Dermis blood vessel endothelial cell (primary cell): ENCODE measurements at places on chromosomes 4 and X. TPM values are rescaled to one million over a fixed set of nuclear protein-coding genes. Genes with fewer than 3 reads are reported as not detected.

ODAM gene
- not detected in 2 replicates for total RNA-seq

FGF16 gene
- total RNA-seq, result 0.88 and 2.6 TPM in 2 replicates

PAGE5 gene
- not detected in 2 replicates for total RNA-seq

KIT gene
- 5.6 and 12.9 TPM in 2 replicates for total RNA-seq

PDLIM3 gene
- total RNA-seq, result 41.0 and 113 TPM in 2 replicates

KIAA1210 gene
- not detected in 2 replicates for total RNA-seq

POLR2B gene
- total RNA-seq, result 108 and 192 TPM in 2 replicates

UNC5C gene
- total RNA-seq, result under 0.01 and 0.23 TPM in 2 replicates

EGF gene
- under 0.01 and 1.0 TPM in 2 replicates for total RNA-seq

CCDC120 gene
- 0.85 and 1.4 TPM in 2 replicates for total RNA-seq

MBNL3 gene
- total RNA-seq, result 0.68 and 2.2 TPM in 2 replicates

QDPR gene
- total RNA-seq, result 10.6 and 15.1 TPM in 2 replicates

PPA2 gene
- 67.1 and 86.4 TPM in 2 replicates for total RNA-seq

FAM9A gene
- not detected in 2 replicates for total RNA-seq

GLOD5 gene
- total RNA-seq, result 0.28 TPM in 1 of 2 replicates, not detected in the other

SULT1B1 gene
- total RNA-seq, result 2.4 and 12.6 TPM in 2 replicates

STAP1 gene
- total RNA-seq, result not detected in 2 replicates

CLDN22 gene
- total RNA-seq, result not detected in 2 replicates

TMEM255A gene
- not detected in 2 replicates for total RNA-seq

SMIM43 gene
- total RNA-seq, result 0.47 and 0.85 TPM in 2 replicates

DGKK gene
- total RNA-seq, result not detected in 2 replicates

ARHGAP24 gene
- 37.9 and 54.8 TPM in 2 replicates for total RNA-seq

MAP7D2 gene
- total RNA-seq, result 0.09 and 0.17 TPM in 2 replicates

TIMM17B gene
- 25.3 and 27.1 TPM in 2 replicates for total RNA-seq

GNRHR gene
- total RNA-seq, result not detected in 2 replicates

FHIP1A gene
- total RNA-seq, result 0.17 and 0.33 TPM in 2 replicates

ATP10D gene
- 26.9 and 30.5 TPM in 2 replicates for total RNA-seq

CRMP1 gene
- 0.34 and 0.37 TPM in 2 replicates for total RNA-seq

TAF7L gene
- 0.23 TPM in 1 of 2 replicates, not detected in the other for total RNA-seq
